ENCODE measurements at places on chromosomes 4 and X.
A peak's percentile ranks its signal among the peaks of the same experiment; 100 is the strongest.

- DNase-seq = no peak
Measured at GRCh38 chr4:85939595-85939994, 420.3 kb downstream of the MAPK10 start.

GRCh38 chrX:154352466-154352865 is 22.0 kb downstream of the FLNA start:
- DNase-seq = no peak

DNA sequence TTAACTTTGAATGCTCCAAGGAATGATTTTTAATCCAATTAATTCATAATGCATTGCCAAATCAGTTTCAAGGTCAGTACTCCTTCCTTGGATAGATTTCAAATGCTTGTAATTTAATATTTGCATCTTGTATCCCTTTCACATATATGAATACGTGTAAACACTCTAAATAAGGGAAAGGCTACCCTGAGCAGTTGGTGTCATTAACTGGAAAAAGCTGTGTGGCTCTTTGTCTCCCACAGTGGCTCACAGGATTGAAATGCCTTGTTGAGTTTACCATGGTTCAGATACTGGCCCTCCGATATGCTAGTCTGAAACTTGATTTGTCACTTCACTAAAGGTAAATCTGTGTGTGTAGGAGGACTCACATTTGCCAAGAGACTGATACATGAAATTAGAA is 16.7 kb upstream of the ACOT9 start:
- no peak for DNase-seq

DNA sequence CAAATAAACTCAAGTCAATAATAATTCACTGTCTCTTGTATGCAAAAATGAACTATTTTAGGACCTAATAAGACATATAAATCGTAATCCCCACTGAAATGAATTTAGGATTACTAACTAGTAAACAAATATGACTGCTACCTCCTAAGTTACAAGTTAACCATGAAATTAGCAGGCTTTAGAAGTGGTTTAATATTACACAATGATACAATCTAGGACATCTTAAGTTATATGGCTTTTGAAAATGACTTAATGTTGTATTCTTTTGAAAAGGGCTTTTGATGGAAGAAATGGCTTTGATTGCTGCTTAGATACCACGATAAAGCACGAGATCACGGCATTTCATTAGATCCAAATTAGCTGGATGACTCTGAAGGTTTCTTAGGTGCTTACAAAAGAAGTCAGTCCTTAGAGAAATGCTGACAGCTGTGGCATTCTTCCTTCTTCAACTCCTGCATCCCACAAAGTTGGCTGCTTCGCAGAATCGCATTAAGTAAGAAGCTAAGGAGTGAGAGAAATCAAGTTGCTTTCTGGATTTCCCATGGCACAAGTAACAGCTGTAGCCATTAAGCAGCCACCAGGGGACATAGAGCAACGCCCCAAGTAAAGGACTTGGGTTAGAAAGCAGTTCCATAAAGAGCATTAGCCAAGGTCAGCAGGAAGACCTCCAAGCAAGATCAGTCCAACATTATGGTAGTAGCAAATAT is 6.9 kb downstream of the SLC10A7 start:
- no peak for DNase-seq

- no peak for DNase-seq
Measured at GRCh38 chrX:53088136-53088974, 5.6 kb upstream of the KANTR start.

- no peak for DNase-seq
Measured at GRCh38 chr4:42296196-42296595, 101.1 kb upstream of the SHISA3 start.

DNA sequence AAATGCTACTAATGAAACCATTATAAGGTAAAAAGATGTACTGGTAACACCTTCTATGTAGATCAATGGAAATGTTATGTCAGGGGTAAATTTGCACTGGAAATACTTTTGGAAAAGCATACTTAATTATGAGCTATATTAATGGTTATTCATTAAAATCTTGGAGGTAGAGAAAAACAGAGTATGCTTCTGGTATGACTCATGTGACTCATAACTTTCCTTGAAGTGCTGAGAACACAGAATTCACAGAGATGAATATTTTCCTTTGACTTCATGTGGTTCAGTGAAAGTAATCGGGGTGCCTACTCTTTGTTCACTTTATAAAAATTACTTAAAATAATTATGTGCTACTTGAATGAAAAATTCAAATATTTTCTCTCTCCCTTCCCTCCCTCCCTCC is 254.2 kb downstream of the KCTD8 start:
- no peak for DNase-seq

DNA sequence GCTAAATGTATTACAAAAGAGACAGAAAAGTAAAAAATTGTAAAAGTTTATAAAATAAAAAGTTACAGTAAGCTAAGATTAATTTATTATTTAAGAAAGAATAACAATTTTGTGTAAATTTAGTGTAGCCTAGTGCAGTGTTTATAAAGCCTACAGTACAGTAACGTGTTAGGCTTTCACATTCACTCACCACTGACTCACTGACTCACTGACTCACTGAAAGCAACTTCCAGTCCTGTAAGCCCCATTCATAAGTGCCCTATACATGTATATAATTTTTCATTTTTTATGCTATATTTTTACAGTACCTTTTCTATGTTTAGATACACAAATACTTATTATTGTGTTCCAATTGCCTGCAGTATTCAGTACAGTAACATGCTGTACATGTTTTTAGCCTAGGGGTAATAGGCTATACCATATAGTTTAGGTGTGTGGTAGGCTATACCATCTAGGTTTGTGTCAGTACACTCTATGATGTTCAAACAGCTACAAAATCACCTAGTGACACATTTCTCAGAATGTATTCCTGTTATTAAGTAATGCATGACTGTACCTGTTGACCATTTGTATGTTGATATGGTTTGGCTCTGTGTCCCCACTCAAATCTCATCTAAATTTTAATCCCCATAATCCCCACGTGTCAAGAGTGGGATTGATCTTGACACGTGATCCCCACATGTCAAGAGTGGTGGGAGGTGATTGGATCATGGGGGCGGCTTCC is 57.9 kb downstream of the CFAP299 start:
- DNase-seq = no peak

- no peak for DNase-seq
Measured at GRCh38 chr4:153346031-153346430, 1.5 kb downstream of the MND1 start.

GRCh38 chr4:38856046-38856445 is 571 bp downstream of the TLR6 start:
- no peak for DNase-seq

DNA sequence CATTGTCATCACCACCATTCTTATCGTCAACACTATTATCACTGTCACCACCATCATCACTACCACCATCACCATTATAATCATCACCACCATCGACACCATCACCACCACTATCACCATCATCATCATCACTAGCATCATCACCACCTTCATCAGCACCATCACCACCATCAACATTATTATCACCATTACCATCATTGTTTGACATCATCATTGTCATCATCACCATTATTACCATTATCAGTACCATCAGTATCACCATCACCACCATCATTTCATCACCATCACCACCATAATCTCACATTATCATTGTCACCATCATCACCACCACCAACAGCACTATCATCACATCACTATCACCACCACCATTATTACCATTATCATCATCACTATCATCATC is 47.5 kb upstream of the NKX1-1 start:
- no peak for DNase-seq

GRCh38 chr4:164945146-164945545 is 32.3 kb downstream of the TRIM61 start:
- no peak for DNase-seq

- no peak for DNase-seq
Measured at GRCh38 chr4:171715973-171716372, 97.2 kb upstream of the GALNTL6 start.

GRCh38 chr4:172143605-172144314 is 330.6 kb downstream of the GALNTL6 start:
- no peak for DNase-seq

- DNase-seq = no peak
Measured at GRCh38 chr4:86608757-86609375, 14.8 kb downstream of the PTPN13 start.

DNA sequence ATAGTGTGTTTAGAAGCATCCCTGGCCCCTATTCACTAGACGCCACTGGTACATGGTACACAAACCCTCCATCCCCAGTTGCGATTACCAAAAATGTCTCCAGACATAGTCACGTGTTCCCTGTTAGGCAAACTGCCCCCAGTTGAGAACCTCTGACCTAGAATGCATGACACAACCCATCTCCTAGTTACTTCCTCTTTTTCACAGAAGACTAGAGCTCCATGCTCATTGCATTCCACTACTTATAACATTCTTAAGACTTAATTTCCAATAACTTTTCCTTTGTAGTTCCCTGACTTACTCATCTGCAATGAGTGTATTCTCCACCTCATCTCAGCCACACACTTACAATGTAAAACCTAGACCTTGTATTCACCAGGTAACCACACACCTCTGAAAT is 68.6 kb downstream of the PRSS12 start:
- no peak for DNase-seq

DNA sequence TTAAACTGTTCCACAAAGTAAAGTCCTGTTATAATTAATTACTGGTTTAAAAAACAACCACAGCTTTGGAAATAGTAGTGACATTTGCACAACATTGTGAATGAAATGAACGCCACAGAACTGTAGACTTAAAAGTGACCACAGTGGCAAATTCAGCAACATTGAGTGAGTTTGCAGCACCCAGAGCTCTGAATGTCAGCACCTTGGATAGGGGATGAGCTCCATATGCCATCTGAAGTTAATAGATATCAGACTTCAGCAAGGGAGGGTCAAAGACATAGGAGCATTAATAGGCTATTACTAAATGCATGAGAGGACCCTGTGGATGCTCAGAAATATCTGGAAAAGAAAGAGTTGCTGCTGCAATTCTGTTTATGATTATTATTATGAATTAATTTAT is 55.3 kb upstream of the KCNIP4 start:
- no peak for DNase-seq

GRCh38 chrX:40021647-40022046 is 76.1 kb downstream of the BCOR start:
- DNase-seq = no peak

- no peak for DNase-seq
Measured at GRCh38 chr4:39346856-39347519, 19.2 kb downstream of the RFC1 start.

GRCh38 chr4:153472122-153473037 is 6.2 kb downstream of the TMEM131L start:
- DNase-seq = no peak

- DNase-seq = no peak
Measured at GRCh38 chr4:45241976-45242375, 515.6 kb upstream of the GNPDA2 start.

DNA sequence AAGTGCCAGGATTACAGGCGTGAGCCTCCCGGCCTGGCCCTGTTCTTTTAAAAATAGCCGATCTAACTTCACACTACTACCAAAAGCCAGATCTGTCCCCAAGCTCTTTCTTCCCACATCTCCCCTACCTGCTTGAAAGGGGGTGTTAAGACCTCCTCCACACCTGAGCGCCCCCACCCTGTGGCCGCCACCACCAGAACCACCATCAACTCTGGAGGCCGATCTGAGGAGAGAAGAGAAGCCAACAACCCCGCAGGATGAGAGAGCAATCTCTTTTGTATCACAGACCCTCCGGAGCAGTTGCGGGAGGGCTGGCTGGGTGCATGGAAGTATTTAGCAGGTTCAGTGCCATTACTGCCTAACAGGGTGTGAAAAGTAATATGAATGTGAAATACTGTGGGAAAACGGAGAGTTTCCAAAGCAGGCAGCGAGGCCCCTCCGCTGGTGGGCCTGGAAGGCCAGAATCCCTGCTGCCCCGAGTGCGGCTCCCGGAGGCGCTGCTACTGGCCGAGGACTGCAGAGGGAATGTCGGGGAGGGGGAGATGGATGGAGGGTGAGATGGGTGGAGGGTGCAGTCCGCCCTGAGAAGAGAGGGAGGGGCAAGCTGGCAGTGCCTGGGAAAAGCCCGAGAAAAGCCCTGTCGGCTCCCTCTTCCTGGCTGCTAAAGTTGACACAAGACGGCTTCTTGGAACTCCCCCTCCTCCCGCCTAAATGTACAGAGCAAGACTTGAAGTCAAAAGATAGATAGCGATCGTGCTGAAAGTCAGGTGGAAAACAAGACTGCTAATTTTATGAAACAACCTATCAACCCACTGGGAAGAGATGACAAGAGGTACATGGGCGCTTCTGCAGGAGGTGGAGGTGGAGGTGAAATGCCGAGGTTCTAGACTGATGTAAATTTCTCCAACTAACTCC is 22.3 kb downstream of the HAND2 start:
- no peak for DNase-seq

GRCh38 chr4:78601013-78601412 is 49.4 kb downstream of the ANXA3 start:
- no peak for DNase-seq

DNA sequence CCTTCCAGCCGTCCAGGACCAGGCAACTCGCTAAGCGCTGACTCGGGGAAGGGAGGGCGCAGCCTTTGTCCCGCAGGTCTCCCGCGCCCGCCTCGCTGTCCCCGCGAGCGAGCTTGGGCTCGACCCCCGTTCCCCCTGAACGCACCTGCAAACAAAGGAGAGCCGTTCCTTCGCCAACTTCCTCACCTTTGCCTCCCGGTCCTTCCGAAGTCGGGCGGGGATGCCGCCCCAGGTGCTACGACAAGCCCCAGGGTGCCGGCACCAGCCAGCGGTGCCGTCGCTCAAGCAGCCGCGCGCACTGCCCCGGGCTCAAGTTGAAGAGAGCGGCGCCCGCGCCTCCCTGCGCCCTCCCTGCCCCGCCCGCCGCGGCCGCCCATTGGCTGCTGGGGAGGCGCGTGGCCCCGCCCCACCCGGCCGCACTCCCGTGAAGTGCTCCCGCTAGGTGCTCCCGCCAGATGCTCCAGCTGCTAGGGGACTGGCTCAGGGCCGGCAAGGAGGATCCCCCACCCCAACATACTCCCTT is 107.1 kb downstream of the NSUN7 start:
- DNase-seq = peak; percentile 51

DNA sequence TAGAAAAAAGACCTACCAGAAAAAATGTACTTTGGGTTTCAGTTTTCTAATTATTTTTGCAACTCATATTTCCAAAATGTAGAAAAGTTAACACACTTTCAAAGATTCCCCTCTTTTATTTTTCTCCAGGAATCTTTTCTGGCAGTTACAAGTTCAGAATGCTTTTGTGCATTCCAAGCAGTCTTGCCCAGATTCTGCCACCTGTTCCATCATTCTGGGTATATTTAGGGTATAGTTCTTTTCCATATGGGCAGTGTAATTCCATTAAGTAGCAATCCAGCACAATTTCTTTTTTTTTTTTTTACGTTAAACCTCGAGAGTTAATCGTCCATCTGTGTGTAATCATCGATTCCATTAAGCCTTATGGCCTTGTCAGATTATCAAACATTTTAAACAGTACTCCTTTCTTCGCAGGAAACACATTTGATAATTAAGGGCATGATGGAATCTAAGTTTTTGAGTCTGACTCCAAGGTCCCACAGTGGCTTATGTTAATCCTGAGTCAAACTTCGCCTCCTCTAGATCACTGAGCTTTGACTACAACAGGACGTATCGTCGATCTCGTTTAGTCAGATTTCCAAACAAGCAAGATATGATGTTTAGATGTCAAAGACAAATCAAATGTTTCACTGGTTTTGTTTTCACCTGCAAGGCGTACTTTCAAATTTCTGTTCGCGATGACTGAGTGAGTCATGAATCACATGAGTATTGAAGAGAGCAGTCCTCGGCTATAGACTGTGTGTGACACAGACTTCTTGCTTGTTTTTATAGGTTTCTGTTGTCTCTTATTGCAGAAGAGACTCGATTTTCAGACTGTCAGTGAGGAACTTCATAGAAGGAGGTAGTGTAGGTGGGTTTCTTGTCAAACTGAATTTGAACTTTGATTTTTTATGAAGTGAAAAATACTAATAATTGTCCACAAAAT is 118.9 kb upstream of the GK2 start:
- DNase-seq = no peak

All from NT2/D1 (cell line).